Umbilical cord (tissue), 2 donors: ENCODE measurements at places on chromosomes 7 and 10.

DNA sequence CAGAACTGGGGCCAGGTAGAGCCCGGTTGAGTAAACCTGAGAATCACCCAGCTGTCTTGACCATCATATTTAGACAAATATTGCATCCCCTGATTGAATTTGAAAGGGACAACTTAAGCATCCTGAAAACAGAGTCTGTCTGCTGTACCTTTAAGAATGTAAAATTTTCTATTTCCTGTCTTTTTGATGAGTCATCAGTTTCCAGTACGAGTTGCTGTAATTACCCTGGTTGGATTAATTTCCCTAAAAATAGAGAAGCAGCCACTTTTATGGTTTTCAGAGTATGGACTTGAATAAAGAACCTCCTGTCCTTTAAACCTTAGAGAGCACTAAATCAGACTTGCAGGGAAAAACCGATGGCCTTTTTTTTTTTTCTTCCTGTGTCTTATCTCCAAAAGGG lies 164.6 kb upstream of the SH2B2 start:
- peak; percentile 63 for DNase-seq

- no peak for DNase-seq
Measured at GRCh38 chr7:147670759-147671158, 919.8 kb upstream of the C7orf33 start.

GRCh38 chr10:130804281-130804680 lies 507.2 kb downstream of the TCERG1L start:
- no peak for DNase-seq

- DNase-seq: no peak
Measured at GRCh38 chr10:110672580-110672919, 28.4 kb downstream of the RBM20 start.

- no peak for DNase-seq
Measured at GRCh38 chr10:99610221-99610620, 10.0 kb downstream of the SLC25A28 start.

- DNase-seq: no peak
Measured at GRCh38 chr7:135375908-135376699, 133.8 kb downstream of the CNOT4 start.
